SK-N-MC (cell line): ENCODE measurements at places on chromosomes 1 and 21.

GRCh38 chr1:9758559-9759121 is 65.1 kb downstream of the CLSTN1 start:
- DNase-seq = no peak

DNA sequence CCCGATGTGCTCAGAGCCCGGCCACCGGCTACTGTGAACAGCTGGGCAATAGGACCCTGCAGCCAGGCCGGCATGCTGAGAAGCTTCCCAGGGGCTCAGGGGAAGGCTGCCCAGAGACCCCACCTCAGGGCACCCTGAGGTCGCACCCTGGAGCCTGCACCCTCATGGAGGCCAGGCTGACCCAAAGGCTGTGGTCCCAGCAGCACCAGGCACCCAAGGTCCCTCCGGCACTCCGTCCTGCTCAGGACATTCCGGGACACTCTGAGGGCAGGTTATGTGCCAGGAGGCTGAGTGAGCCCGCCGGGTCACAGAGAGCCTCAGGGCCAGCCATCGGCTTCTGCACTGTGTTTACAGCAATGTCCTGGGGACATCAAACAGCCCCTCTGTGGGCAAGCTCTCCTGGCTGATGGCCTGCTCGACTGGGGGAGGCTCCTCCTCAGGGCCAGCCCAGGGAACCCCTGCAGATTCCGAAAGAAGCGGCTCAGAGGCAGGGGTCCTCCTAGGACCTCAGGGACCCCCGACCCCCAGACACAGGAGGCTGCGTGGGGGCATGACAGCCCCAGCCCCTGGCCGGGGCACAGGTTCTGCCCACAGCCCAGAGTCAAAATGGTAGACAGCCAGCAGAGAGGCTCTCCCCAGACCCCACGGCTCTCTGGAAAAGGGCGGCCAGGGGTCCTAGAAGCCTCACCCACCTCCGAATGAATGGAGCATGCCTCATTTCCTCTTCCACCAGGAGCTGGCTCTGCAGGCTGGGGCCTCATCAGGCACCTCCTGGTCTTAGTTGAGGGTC is 8.2 kb downstream of the SLC19A1 start:
- no peak for DNase-seq

DNA sequence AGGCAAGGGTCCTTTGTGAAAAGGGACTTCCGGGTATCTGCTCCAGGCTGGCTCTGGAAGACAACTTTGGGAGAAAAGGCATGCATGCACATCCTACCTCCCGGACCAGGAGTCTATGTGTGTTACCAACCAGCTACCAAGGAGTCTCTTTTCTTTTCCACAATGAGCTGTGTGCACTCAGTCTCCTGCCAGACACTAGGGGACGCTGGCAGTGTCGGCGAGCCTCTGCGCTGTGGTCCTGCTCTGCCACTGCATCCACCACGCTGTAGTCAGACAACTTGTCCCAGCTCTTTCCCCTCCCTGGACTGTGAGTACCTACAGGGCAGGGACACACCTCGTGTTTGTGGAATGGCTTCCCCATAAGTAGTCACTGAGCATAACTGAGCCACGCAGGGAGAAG is 5.1 kb upstream of the SSR2 start:
- DNase-seq = no peak

DNA sequence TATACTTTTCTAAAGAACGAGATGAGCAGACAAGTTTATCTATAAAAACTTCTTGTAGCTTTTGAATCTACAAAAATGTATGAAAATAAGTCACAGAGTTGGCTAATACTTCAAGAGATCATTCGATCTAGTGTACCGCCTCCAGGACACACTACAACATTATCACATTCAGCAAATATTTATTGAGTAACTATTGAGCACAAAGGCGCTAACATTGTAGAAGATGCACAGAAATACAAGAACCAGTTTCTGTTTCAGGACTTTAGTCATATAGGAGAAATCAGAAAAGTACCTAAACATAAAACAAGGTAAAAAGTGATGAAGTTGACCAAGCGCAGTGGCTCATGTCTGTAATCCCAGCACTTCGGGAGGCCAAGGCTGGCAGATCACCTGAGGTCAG is 20.6 kb downstream of the WASF2 start:
- no peak for DNase-seq

DNA sequence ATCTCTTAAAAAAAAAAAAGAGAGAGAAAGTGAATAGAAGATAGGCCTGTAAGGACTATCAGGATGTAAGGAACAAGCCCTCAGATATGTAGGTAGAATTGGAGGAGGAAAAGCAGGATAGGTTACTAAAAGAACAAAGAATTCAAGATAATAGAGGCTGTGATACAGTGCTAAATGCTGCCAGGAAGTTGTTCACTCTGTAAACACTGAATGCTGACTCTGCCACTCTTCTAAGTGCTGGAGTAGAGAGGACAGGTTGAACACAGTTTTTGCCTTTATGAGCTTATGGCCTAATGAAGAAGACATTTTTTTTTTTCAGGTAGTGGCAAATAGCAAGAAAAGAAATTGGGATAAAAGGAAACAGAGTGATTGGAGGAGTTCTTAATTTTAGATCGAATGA is 90.6 kb upstream of the ZNF678 start:
- DNase-seq = no peak

DNA sequence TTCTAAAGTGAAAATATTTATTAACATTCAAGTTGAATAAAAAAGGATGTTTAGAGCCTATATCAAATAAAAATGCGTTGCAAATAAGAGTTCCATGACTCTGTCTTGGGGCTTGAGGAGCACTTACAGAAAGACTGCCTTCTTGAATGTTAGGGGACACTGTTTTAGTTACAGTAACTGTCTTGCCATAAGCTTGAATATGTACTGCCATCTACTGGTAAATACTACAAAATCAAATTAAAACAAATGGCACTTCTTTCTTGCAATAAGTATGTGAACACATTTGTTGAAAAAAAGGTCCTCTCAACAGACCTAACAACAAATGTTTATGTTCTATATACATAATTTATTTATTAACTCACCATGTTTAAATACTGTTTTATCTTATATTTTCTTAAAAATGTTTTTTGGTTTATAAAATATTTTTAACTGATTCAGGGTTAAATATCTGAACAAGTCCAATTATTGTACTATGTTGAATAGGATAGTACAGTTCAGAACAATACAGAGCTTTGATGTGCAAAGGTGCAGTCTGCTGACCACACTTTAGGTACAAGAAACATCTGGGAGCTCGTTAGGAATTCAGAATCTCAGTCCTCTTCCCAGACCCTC is 199.5 kb downstream of the LRRIQ3 start:
- peak; percentile 63 for DNase-seq

GRCh38 chr1:153430561-153430960 is 14.2 kb downstream of the S100A7A start:
- DNase-seq = no peak

DNA sequence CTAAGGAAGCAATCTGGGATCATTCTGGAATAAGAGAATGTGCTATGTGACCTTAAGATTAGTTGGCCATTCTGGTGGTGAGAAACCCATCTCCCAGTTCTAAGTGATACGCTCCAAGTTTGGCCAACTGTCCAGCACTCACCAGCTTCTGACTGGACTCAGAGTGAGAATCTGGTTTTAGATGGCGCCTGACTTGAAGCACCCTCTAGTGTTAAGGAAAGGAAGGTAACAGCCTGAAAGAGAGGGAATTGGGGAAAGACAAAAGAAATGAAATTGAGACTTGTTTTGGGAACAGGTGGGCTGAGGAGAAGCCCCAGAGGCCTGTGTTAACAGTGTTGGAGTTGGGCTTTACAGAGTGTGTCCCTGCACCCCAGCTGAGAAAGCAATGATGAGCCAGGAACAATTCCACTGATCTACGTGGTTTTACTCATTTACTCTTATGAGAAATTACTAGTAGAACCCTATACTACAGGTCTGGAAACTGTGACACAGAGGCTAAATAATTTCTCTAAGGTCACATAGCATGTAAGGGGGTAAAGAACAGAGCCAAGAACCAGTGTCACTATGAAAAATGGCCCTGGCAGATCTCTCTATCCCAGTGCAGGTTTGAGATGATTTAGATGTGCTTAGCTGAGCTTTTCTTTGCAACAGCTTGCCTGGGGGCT is 9.3 kb upstream of the FCAMR start:
- no peak for DNase-seq

DNA sequence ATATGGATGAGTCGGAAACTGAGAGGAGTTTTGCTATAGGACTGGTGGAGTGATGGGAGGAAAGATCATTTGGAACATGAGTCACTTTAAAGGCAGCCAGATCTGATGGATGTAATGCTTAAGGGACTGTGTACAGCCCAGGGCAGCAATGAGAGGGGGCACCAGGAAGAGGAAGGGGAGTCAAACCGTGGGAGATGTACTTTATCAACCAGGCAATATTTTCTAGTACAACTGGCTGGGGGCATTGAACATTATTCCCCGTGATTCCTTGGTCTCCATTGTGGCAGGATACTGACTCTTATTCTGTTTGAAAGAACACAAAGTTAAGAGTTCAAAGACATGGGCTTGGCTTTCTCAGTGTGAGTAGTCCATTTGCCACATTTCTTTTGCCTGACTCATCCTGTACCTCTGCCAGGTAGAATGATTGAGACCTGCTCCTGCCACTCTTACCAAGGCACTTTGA is 268.2 kb upstream of the NR5A2 start:
- DNase-seq = no peak

- peak; percentile 26 for DNase-seq
Measured at GRCh38 chr1:233394860-233395717, 67.6 kb downstream of the MAP3K21 start.

GRCh38 chr1:94678202-94678848 is 136.8 kb upstream of the F3 start:
- DNase-seq = no peak

DNA sequence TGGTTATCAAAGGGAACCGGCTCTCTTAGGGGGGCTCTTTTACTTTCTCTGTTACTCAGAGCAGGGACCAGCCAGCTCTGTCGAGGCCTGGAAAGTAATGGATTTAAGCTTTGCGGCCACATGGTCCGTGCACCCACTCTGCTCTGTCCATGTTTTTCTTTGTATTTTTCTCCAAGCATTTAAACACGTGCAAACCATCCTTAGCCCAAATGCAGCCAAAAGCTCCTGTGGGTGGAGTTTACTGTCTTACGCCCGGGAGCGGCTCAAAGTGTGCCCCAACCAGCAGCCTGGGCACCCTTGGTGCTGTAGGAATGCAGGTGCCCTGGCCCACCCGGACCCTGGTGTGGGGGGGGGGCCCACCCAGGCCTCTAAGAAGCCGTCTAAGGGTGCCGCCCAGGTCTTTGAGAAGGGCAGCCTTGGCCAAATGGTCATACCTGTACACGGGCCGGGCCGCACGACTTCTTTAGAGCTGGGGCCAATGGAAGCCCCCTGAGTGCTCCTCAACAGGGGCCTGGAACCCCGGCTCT is 29.2 kb upstream of the POFUT2 start:
- no peak for DNase-seq

DNA sequence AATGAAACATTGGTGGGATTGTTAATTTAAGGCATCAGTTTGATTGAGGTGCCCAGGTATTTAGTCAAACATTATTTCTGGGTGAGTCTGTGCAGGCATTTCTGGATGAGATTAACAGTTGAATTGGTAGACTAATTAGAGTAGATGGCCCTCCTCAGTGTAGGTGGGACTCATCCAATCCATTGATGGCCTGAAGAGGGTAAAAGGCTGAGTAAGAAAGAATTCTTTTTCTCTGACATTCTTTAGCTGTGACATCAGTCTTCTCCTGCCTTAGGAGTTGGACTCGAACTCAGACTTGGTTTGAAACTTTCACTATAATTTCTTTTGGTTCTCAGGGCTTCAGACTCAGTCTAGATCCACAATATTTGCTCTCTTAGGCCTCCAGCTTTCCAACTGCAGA is 59.6 kb upstream of the ADAMTS5 start:
- no peak for DNase-seq

DNA sequence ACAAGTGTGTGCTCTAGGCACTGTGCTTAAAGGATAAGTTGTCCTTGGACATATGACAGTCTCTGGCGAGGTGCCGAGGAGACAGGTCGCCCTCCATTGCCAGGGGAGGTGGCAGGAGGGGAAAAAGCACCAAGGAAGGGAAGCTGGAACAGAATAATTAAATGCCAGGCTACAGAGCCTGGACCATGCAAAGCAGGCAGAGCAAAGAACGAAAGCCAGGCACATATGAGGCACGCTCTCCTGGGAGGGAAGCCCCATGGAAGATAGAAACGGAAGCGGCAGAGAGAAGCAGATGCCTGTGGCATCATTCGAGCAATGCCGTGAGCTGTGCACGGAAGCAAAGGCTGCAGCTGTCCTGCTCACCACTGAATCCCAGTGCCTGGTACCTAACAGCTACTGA is 91.2 kb downstream of the JAK1 start:
- DNase-seq = no peak

GRCh38 chr1:223179786-223180185 is 36.7 kb upstream of the TLR5 start:
- no peak for DNase-seq

GRCh38 chr1:28160782-28161266 is 15.7 kb downstream of the PTAFR start:
- no peak for DNase-seq

DNA sequence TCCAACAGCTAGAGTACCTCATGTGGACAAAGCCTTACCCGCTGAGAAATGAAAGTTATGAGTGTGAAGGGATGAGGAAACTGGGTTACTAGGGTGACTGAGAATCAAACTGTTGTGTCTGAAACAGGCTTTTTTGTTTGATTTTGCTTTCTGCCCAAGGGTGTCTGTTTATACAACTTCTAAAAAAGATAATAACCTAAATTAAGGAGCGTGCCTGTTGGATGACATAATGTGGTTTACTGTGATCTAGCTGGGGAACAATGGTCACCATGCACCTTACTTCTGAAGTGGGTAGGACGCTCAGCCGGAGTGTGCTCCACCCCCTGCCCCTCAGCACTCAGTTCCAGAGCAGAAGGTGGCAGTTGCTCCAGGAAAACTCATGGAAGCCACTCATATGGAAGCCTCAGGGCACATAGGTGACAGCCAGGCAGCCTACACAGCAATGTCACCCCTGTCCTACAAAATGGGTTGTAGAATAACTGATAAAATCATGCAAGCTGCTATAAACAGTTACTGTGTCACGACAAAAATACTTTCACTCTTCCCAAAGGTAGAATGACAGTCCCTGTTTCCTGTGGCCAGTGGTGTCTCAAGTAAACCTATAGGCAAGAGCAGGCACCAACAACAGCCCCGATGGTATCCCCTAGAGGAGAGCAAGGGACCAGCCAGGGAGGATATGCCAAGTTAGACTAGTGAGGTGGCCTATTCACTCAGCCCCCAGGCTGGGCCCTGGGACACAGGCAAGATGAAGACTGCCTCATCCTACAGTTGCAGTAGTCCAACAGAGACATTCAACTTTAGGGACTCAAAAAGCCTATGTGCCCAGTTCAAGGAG is 29.3 kb downstream of the SIPA1L2 start:
- DNase-seq = no peak
